DMS79 treated with DMSO at 0.1 percent for 48 hours (cell line): ENCODE measurements at places on chromosomes 1 and 21.

GRCh38 chr1:228101614-228101993 is 1.5 kb downstream of the C1orf35 start:
- no peak for DNase-seq

DNA sequence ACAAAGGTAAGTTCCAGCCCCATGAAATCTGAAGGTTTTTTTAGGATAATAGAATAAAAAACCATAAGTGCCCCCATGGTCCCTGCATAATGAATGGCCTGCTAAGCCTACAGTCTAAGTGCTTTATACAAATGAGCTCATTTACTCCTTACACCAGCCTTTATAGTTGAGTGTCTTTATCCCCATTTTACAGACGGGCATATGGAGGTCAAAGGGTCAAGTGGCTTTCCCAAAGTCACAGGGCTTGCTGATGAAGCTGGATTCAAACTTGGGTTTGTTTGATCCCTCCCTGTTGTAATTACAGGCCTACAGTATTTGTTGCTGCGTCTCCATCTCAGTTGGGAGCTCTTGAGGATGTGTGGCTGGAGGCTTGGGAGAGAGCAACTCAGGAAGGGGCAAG is 28.3 kb upstream of the ARHGEF10L start:
- no peak for DNase-seq

- no peak for DNase-seq
These were observed 18.6 kb downstream of the NADK start for GRCh38 chr1:1759456-1760344.

DNA sequence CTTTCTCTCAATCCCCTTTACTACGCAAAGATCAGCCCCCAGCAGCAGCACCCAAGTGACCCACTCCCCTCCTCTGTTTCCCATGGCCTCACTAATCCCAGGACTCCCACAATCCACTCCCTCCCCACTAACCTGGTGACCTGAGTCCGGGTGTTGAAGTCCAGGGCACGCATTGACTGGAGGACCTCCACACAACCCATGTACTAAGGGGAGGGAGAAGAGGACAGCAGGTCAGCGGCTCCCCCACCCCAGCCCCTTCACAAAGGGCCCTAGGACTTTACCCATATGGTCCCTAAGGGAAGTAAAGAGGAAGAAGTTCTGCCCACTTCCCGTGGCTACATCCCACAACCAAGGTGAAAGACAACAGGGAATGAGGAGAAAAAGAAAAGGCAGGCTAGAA is 1.3 kb downstream of the SHC1 start:
- no peak for DNase-seq

GRCh38 chr1:29258189-29258975 is 22.1 kb downstream of the PTPRU start:
- no peak for DNase-seq
